A549 treated with GW870086 at 1 μM for 4 hours (cell line): ENCODE measurements at places on chromosomes 6 and 20. TPM values are rescaled to one million over a fixed set of nuclear protein-coding genes. Genes with fewer than 3 reads are reported as not detected.

Gene SCAF8
- total RNA-seq, result 15.5 to 20.0 TPM (median 18.1 TPM) in 5 replicates

Gene TMC2
- not detected in 5 replicates for total RNA-seq

Gene ARFGAP1
- 48.8 to 68.2 TPM (median 67.3 TPM) in 5 replicates for total RNA-seq

Gene NHLRC1
- 1.4 to 1.9 TPM (median 1.7 TPM) in 5 replicates for total RNA-seq

Gene WFDC5
- not detected in 5 replicates for total RNA-seq

Gene VIP
- total RNA-seq, result not detected in 5 replicates

Gene ADA
- total RNA-seq, result 50.5 to 64.6 TPM (median 58.9 TPM) in 5 replicates

Gene OPRL1
- 0.70 to 0.88 TPM (median 0.75 TPM) in 5 replicates for total RNA-seq

Gene ZNF133
- 9.5 to 13.5 TPM (median 12.7 TPM) in 5 replicates for total RNA-seq

Gene SPATA2
- 6.9 to 9.0 TPM (median 8.4 TPM) in 5 replicates for total RNA-seq

Gene VWA7
- total RNA-seq, result 1.2 to 2.0 TPM (median 1.5 TPM) in 5 replicates

Gene FAM83B
- total RNA-seq, result 0.03 to 0.09 TPM (median 0.05 TPM) in 3 of 5 replicates, not detected in the others

Gene TRIM15
- total RNA-seq, result not detected in 5 replicates
